Fibroblast of villous mesenchyme (primary cell): ENCODE measurements at places on chromosomes 11 and 22. TPM values are rescaled to one million over a fixed set of nuclear protein-coding genes. Genes with fewer than 3 reads are reported as not detected.
A peak's percentile ranks its signal among the peaks of the same experiment; 100 is the strongest.

Gene MFRP
- total RNA-seq = under 0.01 TPM in 1 of 2 replicates, not detected in the other

Gene CDC42BPG
- under 0.01 TPM in 2 replicates for total RNA-seq

Gene RIN1
- 19.0 and 23.8 TPM in 2 replicates for total RNA-seq

Gene C22orf31
- not detected in 2 replicates for total RNA-seq

GRCh38 chr11:113417428-113417827 lies 29.8 kb downstream of the ANKK1 start:
- no peak for DNase-seq

DNA sequence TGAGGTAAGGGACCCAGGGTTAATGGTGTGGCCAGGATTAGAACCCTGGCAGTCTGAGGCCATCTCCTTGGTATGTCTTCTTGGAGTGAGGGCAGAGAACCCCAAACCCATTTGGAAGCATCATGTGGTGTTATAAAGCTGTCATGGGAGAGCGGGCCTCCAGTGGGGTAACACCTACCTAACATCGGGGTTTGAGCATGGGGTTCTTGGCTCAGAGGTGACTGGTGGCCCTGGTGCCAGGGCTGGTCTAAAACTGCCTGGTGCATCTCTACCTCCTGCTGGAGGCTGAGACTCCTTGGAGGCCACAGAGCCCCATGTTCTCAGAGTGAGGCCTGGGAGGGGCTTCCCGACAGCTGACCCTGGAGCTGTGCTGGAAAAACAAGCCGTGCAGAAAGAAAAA lies 4.5 kb downstream of the PRDM11 start:
- no peak for DNase-seq

DNA sequence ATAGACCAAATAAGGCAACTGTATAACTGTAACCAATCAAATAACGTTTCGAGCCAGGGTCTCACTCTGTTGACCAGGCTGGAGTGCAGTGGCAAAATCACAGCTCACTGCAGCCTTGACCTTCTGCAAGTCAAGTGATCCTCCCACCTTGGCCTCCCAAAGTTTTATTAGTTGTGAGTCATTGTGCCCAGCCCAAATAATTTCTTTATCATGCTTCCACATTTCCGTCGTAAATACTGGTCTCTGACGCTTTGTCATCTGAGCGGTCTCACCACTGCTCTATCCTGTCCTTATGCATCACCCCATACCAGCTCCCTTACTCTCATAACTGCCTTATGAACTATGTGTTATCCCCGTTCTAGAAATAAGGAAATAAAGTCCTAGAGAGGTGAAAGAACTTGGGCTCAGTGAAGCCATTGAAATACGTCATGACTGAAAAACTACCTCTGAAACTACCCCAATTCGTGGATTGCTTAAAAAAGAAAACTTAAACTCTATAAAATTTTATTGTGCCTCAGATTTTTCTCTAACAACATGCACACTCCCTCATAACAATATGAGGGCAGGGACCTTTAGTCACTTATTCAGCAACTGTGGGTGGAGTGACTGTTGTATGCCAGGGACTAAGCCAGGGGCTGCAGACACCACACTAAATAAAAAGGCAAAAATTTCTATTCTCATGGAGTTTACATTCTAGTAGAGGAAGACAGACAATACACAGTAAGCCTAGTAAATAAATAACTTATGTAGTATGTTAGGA lies 15.8 kb upstream of the RTN4RL2 start:
- peak; percentile 63 for DNase-seq

DNA sequence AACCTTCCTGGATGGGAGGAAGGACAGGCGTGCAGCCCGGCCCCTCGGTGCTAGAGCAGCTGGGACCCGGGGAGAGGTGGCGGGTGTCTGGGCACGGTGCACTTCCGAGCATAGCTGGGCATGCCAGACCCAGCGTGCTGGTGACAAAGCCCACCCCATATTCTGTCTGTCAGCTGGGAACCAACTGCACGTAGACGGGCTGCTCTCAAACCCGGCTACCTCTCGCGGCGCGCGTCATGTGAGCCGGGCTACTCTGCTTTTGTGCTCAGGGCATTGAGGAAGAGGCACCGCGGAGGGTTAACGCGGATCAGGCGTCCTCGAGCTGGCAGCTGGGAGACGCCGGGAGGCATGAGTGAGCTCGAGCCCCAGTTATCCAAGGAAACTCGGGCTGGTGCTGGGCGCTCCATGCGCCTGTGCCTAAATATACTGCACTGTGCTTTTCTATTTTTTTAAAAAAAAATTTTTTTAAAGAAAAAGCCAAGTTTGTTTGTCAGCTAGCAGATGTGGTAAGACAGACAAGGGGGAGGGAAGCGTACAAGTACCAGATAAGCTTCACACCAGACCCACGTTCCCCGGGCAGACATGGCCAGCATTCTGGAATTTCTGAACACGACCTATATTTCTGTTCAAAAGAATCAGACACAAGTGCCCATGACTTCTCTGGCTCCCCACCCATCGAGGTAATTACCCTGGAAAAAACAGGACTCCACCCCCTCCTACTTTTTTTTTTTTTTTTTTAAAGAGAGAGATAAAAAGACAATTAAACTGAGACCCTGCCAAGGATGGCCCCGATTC lies 425.6 kb downstream of the SHANK2 start:
- DNase-seq = peak; percentile 4

- peak; percentile 92 for DNase-seq
These were observed 448.0 kb downstream of the MIAT start for GRCh38 chr22:27105142-27106025.

- no peak for DNase-seq
These were observed 209.3 kb downstream of the TBC1D22A start for GRCh38 chr22:46971764-46972125.

GRCh38 chr22:50136581-50137015 lies 33.9 kb upstream of the PANX2 start:
- DNase-seq = peak; percentile 28

GRCh38 chr11:1131033-1131911 lies 26.5 kb upstream of the MUC5AC start:
- DNase-seq = no peak

GRCh38 chr11:102138670-102139069 lies 28.4 kb downstream of the YAP1 start:
- DNase-seq = peak; percentile 94

- no peak for DNase-seq
These were observed 4.3 kb downstream of the SELENOM start for GRCh38 chr22:31103111-31103510.

DNA sequence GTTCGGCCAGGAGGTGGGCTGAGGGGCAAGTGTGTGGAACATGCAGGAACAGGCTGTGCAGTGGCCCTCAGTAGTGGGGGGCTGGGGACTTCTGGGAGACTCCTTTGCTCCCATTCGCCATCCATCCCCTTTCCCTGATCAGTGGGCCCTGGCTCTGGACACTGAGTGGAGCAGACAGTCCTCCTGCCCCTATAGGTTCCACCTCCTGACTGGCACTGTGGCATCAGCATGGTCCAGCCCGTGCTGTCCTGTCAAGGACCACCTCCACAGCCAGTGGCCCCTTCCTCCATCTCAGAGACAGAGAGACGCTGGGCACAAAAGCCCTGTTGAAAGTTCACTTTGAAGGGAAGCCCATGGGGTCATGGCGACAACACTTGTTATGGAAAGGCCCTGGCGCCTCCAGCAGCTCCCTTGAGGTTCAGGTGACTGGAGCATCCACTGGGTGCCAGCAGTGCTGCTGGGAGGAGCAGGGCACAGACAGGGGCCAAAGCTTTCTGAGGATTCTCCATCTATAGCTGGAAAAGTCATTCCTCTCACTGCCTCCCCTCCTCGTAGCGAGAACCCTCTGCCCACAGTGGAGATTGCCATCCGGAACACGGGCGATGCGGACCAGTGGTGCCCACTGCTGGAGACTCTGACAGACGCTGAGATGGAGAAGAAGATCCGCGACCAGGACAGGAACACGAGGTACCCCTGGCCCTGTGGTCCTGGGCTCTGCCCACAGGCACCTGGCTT lies 5.6 kb downstream of the DERL3 start:
- DNase-seq = no peak

- DNase-seq = no peak
These were observed 19.5 kb downstream of the SLC5A12 start for GRCh38 chr11:26702406-26702805.

- DNase-seq = no peak
These were observed 24.0 kb upstream of the TMEM191C start for GRCh38 chr22:21443057-21443734.

GRCh38 chr11:64036087-64037026 lies 626 bp downstream of the FLRT1 start:
- peak; percentile 16 for DNase-seq

DNA sequence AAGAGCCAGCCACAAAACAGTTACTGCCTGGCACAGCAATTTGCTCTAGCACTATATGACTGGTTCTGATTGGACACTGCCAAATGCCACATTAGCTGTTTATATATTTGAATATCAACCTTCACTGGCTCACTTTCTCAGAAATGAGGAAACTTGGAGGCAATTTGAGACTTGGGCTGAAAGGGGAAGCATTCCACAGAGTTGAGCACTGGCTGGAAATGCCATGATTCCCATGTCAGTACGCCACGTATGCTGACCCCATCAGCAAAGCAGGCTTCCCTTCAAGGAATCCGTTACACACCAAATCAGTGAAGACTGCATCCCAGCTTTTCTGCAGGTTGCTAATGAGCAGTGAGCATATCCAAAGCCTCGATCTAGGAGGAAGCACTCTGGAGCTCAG lies 34.7 kb downstream of the GALNT18 start:
- DNase-seq = no peak

DNA sequence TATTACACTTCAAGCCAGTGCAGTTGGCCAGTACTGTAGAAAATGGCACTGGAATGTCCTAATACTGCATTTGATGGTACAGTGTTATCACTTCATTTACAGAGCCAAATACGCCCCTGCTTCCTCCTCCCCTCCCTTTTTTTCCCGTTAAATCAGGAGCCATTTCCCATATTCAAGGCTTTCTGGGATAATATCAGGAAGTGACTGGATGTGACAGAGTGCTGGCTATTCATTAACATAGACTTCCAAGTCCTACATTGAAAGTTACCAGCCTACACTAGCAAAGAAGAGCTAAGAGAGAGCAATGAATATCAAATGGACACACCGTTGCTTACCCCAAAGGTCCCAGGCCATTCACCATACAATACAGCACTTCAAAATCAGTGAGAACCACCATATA lies 32.1 kb upstream of the ABCC8 start:
- DNase-seq = no peak

DNA sequence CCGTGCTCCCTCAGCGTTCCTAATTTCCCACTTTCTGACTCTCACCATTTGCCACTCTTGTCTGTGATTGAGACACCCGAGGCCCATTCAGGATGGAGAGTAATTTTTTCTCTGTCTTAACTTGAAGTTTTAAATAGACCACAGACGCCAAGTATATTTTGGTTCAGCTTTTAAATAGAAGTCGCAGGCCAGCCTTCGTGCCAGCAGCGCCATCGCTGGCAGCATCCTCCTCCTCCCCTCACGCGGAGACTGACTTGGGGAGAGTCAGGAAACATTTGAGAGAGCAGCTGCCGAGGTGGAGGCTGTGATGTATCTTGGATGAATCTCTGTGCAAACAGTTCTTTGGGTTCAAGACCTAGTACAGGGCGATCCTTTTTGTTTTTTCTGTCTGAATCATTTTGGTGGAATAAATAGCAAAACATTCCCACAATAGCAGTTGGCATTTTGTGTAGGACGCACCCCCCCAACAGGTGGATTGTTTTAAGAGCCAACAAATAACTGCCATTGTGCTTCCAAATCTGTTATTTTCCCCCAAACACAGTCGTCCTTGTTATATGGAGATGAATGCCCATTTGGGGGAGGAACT lies 889 bp upstream of the DMC1 start:
- no peak for DNase-seq

- DNase-seq = no peak
These were observed 345.0 kb downstream of the CADM1 start for GRCh38 chr11:115159207-115159606.

DNA sequence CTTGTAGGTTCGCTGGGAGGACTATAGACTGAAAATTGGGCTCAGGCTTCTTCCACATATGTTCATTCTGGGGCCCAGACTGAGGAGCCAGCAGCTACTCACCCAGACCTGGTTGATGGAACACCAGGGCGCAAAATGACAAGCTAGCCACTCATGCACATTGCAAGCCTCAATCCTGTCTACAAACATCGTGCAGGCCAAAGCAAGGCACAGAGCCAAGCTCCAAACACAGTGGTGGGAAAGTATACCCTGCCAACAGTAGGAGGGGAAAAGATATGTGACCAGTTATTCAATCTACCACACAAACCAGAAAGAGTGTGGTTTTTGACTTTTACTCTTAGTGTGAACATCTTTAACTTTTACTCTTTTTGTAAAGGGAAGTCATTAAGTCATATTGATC lies 660.5 kb downstream of the NTM start:
- DNase-seq = no peak

DNA sequence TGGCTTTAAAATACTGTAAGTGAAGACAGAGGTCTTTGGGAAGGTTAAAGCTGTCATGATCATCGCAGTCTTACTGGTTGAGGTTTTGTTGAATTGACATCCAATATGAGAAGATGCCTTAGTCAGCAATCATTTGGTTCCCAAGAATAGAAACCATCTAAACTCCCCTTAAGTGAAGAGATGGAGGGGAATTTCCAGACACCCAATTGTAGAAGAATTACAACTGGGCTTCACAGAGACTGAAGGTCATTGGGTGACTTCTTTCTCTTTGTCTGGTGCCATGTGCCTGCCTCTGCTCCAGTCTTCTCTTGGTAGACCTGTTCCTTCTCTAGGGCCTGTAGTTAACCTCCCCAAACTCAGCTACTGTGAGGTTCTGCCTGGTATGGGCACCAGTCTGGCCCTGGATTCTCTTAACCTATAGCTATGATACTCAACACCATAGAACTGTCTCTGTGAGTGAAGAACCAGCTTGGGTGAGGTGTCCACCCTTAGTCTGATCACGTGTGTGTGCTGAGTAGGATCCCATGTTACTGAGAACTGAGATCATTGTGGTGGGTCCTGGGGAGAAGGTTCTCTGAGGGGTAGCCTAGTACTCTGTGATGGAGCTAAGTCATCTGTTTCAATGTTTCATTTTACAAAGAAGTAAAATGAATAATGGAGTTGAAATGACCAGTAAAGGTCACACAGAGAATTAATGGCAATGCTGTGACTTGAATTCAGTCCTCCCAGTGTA lies 182.5 kb downstream of the CSNK2A3 start:
- no peak for DNase-seq

GRCh38 chr11:88146106-88146505 lies 29.1 kb downstream of the RAB38 start:
- DNase-seq = no peak

DNA sequence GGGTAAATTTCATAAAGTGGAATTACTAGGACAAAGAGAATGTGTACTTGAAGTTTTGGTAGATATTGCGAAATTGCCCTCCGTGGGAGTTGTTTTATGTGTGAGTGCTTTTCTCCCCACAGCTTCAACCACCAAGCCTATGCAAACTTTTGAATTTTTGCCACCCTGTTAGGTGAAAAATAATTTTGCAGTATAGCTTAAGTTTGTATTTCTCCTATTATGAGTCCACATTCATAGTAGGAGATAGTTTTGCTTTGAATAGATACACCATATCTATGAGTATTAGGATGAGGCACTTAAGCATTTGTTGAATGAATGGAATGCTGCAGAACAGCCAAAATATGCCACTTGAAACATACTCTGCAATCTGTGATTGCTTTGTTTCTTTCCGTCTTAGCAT lies 43.6 kb downstream of the UVRAG start:
- DNase-seq = peak; percentile 63

GRCh38 chr11:1701091-1701807 lies 4.3 kb downstream of the KRTAP5-6 start:
- DNase-seq = no peak
